Ecto neural progenitor cell (in vitro differentiated cells): ENCODE measurements at places on chromosomes 16 and 17.

GRCh38 chr16:2778630-2778958, 1.5 kb upstream of the ELOB start:
- no peak for DNase-seq

- DNase-seq, result no peak
These were observed 2.0 kb upstream of the CCDC92B start for GRCh38 chr17:2751491-2751890.

DNA sequence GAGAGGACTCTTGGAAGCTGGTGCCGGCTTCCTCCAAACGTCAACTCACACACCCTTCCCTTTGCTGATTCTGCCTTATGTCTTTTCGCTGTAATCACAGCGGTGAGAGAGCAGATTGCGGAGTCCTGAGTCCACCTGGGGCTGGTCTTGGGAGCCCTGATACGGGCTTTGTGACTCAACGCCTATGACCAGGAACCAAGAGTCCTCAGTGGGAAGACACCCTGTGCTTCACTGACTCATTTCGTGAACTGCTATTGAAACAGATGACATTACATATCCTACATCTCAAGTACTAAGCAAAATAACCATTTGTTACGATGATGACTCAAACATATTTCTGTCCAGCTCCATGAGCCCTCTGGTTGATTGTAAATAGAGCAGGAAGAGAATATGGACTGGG, 90.7 kb upstream of the CREBBP start:
- DNase-seq, result no peak

DNA sequence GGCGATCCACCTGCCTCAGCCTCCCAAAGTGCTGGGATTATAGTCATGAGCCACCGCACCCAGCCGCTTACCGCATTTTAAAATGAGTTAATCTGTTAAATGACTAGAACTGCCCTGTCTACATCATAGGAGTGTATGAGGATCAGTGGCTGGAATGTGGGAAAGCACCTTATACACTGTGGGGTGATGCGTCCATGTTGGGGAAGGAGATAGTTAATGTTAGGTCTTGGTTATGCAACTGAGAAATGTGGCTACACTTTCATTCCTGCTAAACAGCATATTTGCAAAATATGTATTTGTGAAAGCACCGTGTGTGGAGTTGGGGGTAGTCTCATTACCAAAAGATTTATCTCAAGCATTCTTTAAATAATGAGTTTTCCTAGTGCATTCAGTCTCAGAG, 107.6 kb downstream of the SPACA3 start:
- no peak for DNase-seq

- DNase-seq, result no peak
These were observed 1.4 kb upstream of the MILR1 start for GRCh38 chr17:64447526-64447925.

DNA sequence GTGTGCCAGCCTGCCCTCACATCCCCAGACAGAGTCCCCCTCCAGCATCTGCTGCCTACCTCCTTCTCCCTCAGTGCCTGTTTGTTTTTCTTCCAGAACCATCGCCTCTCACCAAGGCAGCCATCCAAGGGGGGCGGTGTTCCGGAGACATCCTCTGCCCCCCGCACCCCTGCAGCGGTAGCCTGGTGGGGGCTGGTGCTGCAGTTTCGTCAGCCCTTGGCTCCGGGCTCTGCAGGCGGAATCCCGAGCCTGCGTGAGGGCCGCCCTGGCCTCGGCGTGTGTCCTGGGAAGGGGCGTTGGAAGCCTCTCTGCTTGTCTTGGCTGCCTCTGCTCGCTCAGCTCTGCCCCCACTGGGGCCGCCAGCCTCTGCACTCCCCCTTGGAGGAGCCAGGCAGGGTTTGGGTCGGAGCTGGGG, 126.0 kb upstream of the CIBAR2 start:
- peak; percentile 78 for DNase-seq

DNA sequence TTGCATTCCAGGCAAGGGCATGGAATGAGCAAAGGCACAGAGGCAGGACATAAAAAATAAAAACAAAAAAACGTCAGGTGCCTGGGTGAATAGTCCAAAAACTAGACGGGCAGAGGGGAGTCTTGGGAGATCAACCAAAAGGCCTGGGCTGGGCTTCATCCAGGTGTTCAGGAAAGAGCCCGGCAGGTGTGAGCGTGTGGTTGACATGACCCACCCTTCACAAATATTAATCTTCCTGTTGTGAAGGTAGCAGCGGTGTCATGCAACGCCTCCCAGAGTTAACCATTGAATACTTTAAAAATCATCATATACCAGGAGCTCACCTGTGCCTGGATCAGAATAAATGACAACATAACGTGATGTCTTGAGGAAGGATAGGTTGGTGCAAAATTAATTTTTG, 90.6 kb downstream of the USP22 start:
- DNase-seq, result no peak

DNA sequence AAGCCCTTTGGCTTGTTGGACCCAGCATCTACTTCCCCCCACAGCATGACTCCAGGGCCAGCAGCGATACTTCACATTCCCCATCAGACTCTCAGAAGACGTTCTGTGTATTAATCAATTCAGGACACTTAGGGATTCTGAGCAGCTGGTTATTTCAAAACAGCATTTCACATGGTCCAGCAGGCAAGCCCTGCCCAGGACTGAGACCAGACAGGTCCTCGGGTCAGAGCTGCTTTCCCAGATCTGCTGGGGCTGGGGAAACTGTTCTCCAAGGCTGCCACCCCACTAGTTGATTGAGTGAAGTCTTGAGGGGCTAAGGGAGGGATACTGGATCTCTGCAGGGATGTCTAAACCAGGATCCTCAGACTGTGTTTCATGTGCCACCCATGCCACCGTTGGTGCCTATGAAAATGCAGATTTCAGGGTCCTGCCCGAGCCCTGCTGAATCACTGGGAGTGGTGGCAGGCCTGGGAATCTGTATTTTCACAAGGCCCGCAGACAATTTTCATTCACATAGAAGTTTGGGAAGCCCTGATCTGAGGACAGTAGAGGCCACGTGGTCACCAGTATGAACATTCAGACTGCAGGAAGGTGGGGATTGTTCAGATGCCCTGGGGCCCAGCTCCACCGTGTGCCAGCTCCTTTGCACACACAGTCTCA, 40.6 kb upstream of the CDH5 start:
- no peak for DNase-seq

DNA sequence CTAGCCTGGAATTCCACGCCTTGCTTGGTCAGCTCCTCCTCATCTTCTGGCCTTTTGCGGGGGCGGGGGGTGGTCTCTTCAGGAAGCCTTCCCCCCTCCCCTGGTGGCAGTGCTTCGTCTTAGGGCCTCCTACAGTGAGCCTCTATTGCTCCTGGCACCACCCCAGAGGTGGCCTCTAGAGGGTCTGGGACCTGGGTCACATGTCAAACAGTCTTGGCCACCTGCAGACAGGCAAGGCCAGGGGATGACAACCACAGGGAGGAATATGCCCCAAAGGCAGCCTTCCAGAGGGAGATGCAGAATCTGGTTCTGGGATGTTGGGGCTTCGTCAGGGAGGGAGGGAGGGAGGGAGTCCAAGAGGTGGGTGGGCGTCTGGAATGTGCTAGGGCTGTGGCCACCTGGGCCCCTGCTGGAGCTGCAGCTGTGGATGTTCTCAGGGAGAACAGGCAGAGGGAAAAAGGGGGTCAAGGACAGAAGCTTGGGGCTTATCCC, 50.6 kb downstream of the SMPD3 start:
- DNase-seq, result no peak

- no peak for DNase-seq
These were observed 111.8 kb upstream of the NOG start for GRCh38 chr17:56481659-56482058.

DNA sequence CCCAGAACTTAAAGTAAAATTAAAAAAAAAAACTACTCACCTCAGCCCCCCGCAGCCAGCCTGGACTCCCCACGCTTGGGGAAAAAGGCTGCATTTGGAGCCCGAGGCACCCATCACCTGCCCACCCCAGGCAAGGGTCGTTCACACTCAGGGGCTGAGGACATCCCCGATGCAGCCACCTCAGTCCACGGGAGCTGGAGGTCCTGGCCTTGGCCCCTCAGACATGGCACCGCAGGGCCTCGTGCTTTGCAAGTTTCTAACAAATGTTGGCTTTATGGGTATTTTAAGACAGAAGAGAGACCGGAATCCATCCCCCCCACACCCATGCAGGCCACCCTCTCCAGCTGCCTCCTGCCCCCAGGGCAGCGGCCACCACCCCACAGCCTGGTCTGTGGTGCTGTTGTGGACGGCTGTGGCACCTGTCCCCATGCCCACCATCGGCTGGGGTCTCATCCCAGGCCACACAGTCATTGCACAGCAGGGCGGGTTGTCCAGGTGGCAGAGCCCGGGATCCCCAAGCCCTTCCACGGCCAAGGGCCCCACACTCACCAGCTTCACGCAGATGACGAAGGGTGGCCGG, 116.4 kb upstream of the ZNF750 start:
- no peak for DNase-seq

GRCh38 chr16:56858374-56858773, 6.6 kb upstream of the SLC12A3 start:
- no peak for DNase-seq

DNA sequence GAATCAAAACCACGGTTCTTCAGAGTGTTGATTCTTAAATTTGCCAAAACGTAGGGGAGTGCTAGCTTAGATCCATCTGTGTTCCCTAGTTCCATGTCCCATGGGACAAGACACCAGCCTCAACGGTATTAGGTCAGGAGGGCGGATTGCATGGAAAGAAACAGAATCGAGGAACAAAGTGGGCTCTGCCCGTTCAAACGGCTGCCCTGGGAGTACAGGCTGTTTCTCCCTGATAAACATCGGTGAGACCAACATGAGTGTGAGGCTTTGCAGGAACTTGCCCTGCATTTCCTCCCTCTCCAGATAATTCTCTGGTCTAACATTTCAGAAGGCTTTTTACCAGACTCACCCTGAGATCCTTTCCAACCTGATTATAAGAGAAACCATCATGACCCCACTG, 82.2 kb downstream of the MRM3 start:
- DNase-seq, result no peak

DNA sequence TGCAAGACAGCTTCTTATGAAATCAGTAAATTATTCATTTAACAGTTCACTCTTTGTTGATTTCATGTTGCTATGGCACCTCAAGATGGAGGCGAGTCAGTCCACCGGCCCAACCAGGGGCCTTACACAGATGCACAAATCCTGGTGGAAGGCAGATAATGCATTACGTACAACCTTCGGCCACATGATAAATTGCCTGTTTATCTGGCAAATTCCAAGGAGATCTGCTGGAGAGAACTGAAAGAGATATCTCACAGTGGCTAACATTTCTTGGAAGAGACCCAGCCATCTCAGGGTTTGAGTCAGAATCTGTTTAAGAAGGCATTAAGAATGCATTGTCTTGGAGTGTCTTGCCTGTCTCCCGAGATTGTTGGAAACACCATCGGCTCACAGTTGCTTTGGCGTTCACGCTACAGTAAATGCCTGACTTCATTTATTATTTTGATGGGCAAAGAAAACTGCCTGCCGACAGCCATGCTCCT, 225.6 kb downstream of the MSI2 start:
- DNase-seq, result no peak

DNA sequence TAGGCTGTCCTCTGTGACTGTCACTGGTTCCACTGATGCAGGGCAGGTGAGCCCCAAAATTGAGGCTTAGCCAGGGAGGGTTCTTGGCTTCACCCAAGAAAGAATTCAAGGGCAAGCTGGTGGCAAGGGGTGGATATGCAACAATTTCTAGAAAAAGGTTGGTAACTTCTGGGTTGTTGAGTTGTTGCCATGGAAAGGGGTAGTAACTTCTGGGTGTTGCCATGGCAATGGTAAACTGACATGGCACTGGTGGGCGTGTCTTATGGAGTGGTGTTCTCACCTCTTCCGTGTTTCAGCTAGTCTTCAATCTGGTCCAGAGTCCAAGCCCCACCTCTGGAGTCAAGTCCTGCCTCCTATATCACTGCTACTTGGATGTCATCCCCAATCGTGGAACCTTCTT, 9.5 kb upstream of the GUCY2D start:
- DNase-seq, result no peak
